Cortex of kidney (tissue), 1 donor: ENCODE measurements at places on chromosomes 16 and 17.

DNA sequence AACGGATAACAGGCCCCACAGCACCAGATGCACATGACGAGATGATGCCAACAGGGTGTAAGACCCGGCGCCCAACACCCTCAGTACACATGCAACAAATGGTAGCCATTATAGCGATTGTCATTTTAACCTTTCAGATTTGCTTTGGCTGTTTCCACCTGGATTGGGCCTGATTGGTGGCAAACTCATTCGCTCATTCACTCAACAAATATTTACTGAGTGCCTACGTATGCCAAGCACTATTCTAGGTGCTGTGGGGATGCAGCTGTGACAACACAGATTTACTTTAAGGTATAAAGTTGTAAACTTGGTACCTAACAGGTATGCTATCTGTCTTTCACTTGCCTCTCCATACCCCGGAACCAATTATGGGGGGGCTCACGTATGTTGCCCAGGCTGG, 66.8 kb downstream of the SRCIN1 start:
- no peak for DNase-seq

DNA sequence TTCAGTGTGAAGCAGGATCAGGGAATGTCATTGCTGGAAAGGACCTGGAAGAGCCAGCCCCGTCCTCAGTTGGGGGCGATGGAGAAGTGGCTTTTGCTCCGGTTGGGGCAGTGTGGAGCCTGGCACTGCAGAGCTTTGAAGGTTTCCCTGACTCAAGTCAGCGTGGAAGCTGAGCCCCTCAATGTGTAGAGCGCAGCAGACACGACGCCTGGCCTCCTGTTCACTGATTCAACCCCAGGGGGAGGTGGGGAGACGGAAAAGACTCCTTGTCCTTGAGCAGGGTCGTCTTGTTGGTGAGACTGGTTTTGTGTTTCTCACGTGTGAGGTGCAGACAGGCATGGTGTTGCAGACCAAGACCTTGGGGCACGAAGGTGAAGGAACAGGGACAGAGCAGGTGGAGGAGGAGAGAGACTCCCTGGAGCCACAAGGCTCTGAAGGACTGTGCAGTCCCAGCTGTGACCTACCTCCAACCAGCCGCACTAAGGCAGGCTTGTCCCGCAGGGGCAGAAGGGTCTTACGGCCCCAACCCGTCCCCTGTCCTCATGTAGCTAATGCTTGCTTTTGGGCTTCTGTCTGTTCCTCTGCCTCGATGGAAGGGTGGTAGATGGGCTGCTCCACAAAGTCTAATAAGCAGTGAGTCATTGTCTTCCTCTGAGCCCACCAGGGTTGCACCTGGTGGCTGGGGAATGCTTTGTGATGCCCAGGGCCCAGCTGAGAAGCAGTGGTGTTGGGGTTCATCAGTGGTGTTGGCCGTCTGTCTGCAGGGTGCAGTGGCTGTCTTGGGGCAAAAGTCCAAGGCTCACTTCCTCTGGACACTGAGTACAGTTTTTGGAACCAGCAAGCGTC, 47.8 kb downstream of the MPRIP start:
- no peak for DNase-seq

DNA sequence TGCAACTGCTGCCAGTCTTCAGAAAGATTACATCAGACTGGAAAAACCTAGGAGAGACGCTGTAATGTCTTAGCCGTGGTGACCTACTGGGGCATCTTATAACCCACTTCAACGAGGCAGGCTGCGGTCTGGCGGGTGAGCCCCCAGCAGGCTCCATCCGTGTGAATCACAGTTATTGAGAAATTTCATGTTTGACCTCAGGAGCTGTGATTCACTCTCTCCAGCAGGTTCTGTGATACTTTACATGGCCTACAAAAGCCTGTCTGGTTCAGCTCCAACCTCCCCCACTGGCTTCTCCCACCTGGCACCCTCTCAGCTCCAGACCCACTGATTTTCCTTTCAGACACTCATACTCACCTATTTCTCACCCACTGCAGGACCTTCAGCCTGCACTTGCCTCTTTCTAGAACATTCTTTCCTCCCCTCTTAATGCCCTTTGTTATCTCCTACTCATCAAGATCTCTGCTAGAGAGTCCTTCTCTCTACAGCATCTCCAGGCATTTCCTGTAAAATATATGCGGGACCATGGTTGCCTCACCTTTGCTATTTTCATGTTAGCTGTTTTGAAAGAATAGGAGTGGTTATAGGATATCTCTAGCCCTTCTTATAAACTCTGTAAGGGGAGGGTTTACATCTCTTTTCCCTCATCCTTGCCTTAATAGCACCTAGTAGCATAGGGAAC, 227.9 kb downstream of the MAF start:
- DNase-seq: no peak

DNA sequence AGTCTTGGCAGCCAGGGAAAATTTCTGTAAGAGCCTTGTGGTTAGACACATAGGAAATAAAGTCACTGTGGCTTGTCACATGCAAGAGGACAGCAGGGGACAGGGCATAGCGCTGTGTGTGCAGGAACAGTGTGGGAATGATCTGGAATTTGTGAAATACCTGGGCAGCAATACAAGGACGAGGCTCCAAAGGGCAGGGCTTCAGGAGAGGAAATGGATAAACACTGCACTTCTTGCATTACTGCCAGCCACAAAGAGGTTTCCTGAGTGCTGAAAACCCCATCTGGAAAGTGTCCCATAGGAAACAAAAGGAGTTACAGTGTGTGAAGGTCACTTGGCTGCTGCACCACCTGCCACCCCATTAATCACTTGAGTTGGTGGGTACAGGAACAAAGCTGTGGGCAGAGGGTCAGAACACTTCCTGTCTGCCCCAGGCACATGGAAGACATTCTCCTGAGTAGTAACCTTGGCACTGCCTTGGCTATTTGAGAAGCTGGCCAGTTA, 12.1 kb upstream of the HP start:
- DNase-seq: no peak

DNA sequence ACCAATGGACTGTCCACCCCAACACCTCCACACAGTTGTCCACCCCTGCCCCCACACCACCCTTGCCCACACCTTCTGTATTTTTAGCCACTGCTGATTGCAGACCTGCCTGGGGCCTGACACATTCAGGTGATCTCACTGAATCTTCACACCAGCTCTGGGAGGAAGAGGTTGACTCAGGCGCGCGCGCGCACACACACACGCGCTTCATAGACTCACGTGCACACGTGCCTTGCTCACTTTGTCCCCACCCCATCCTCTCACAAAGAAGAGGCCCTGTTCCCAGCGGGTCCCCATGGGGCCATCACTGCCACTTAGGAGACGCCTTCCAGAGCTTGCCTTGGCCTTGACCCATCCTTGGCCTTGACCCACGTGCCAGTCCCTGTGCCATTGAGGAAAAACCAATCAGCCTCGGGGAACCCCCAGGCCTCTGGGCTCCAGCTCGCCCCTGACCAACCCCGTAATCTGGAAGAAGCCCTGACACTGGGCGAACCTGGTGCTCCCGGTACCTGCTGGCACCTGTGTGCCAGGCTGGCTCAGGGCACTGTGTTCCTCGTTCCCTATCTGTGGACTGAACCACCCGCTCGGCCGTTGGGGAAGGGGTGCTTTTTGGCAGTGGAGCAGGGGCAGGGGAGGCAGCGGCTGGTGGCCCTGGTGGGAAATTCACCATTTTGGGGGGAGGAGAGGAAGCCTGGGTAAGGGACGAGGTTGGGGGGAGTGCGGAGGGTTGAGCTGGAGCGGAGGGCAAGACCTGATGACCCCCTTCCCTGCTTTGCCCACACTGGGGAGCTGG, 3.2 kb downstream of the NLGN2 start:
- no peak for DNase-seq

GRCh38 chr17:4960279-4960922, 7.2 kb downstream of the SPAG7 start:
- DNase-seq: no peak

DNA sequence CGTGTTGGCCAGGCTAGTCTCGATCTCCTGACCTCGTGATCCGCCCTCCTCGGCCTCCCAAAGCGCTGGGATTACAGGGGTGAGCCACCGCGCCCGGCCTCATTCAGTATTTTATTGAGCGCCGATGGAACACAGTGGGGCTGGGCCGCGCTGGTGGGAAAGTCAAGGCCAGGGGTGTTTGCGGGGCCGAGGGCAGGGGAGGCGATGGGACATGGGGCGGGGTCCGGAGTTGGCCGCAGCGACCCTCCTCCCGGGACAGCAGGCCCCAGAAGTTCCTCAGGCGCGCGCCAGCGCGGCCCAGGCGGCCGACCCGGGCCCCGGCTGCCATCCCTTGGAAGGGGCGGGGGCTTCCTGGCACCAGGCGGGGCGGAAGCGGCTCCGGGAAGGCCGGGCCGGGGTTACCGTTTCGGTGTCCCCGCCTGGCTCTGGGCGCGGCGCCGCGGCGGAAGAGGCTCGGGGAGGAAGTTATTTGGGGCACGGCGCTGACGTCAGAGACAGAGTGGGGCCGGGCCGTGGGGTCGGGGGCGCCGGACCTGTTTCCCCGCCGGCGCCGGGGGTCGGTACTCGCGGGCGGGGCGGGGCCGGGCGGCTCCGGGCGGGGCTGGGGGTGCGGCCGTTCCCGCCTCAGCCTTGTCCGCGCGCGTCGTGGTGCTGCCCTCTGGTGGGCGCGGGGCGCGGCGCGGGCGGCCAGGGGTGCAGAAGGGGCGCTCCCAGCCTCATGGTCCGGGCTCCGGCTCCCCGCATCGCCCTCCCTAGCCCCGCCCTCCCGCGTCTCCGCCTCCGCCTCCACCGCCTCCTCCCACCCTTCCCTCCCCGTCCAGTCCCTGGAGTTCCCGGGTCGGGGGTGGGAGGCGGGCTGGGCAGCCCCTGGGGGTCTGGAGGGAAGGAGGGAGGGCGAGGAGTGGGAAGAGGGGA, 952 bp upstream of the PRSS27 start:
- DNase-seq: no peak

DNA sequence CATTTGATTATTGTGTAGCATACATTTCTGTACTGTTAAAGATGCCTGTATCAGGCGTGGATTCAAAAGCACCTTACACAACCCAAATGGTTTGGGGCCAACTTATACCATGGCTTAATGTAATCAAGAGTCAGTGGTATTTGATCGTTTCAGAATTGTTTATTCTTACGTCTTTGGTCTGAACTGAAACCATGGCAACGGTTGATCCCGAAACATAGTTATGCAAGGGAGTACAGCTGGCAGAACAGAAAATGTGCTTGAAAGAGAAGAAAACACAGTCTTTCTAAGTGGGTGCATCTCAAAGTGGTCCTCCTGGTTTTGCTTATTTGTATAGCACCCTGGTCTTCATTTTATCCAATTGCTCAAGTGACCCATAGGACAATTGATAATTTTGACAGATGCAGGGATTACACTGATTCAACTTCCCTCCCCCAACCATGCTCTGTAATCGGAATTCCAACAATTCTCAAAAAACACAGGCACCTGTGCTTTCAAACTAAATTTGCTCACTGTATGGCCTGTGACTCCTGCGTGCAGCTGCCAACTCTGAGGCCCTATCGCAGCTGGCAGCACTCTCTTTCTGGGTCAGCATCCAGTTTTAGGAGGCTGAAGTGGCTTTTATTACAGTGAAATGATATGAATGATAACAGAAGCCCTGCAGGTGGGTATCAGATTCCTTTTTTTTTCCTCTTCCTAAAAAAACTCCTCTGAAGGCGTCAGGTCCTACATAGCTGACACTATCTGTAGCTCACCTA, 77.0 kb upstream of the AXIN2 start:
- DNase-seq: no peak

- no peak for DNase-seq
These were observed 43.4 kb upstream of the ICAM2 start for GRCh38 chr17:64063766-64064224.

DNA sequence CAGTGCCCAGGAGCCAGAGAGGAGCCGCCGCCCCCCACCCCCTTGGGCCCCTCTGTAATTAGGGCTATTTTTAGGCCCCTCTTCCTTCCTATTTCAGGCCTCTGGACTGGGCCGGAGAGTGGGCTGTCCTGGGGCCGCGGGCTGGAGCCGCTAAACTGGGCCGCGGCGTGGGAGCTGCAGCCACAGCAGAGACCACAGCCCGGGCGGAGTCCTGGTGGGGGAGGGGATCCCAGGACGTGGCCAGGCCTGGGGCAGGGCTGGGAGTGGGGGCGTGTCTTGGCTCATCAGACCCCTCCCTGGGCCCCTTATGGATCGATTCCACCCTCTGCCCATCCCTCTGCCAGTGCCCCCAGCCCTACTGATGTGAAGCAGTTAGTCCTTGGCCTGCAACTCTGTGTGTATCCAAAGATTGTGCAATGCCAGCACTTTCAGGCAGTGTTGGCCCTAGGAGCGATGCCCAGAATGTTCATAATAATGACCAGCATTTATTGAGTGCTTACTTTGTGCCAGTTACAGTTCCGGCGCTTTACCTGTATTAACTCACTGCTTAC, 15.0 kb upstream of the TAC4 start:
- DNase-seq: no peak

GRCh38 chr17:41975099-41976083, 8.8 kb downstream of the CNP start:
- DNase-seq: no peak

DNA sequence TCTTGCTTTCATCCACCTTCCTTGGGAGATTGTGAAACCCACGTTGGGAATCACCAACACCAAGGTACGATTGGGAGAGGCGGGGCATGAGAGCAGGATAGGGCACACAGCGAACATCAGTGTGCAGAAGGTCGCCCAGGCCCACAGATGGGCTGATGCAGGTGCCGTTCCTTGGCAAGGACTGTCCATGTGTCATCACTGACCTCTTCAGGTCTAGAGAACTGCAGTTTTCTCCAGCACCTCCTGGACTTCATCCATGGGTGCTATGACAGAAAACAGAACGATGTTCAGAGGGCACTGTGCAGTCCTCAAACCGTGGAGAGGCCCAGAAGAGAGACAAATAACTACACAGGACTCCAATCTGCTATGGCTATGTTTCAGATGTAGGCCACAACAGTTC, 23.9 kb upstream of the TAT start:
- no peak for DNase-seq

DNA sequence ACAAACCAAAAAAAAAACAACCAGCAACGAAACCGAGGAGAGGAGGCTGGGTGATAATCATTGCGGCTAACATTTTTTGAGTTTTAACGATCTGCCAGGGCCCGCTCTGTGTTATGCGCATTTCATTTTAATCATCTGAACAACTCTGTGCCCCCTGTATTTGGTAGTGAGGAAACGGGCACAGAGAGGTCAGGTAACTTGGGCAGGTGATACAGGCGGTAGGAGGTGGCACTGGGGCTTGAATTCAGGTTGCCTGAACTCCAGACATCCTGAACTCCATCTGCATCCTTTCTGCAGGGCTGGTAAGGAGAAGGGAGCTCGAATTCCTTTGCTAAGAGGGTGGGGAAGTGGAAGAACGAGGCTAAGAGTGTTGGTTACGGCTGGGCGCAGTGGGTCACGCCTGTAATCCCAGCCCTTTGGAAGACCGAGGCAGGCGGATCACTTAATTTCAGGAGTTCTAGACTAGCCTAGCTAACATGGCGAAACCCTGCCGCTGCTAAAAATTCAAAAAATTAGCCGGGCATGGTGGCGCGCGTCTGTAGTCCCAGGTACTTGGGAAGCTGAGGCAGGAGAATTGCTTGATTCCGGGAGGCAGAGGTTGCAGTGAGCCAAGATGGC, 1.1 kb downstream of the CLUAP1 start:
- DNase-seq: no peak

GRCh38 chr17:76714822-76715495, 4.2 kb upstream of the MXRA7 start:
- DNase-seq: no peak
